ENCODE measurements at places on chromosomes 4 and X.

DNA sequence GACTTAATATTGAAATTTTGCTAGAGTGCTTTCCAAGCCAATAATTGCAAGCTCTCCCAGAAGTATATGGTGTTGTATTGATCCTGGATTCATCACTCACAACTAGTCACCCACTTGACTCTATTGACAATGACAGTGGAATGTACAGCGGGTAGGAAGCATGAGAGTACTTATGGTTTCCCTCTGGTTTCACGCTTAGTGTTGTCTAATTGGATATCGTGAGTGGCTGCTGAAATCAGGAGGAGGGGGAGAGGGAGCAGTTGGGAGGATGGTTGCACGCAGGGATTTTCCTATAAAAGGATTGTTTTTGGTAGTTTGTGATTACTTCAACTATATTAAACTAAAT lies 1819.5 kb upstream of the TENM3 start:
- DNase-seq, result no peak

DNA sequence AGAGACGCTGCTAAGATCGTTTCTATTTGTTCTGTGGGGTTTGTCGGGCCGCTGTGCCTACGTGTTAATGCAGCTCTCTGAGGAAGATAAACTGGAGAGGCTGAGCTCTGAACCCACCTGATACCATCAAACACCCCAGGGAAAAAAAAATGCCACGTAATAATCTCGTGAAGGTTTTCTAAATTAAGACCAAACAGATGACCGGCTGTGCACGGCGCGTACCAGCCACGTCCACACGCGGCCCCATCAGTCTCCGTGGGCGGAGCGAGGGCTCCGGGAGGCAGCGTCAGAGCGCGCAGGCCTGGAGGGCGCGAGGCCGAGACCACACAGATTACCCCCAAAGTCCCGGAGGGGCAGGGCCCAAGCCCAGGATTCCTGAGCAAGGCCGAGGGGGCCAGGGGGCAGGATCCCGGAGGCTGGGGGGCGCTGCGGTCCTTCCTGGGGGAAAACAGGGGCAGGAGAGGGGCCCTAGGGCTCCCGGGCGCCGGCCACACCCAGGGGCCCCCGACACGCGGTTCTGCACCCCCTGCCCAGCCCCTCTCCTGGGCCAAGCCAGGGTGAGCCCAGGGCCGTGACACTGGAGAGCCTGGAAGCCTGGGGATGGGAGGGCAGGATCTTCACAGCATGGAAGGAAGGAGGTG lies 91.9 kb downstream of the FAM53A start:
- no peak for DNase-seq

DNA sequence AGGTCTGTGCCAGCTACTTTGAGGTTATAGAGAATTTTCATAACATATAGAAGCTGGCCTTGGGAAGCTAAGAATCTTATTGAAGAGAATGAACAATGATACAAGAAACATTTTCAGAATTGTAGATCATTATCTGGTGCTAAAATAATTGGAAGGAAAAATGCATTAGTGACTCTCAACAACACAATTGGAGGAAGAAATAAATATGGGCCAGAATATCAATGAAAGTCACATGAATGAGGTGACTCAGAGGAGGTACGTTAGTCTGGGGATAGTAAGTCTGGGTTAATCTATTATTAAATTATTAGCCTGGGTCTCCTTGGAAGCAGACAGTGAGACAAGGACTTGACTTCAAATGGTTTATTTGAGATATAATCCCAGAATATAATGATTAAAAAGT lies 529.3 kb upstream of the SLIT2 start:
- no peak for DNase-seq

DNA sequence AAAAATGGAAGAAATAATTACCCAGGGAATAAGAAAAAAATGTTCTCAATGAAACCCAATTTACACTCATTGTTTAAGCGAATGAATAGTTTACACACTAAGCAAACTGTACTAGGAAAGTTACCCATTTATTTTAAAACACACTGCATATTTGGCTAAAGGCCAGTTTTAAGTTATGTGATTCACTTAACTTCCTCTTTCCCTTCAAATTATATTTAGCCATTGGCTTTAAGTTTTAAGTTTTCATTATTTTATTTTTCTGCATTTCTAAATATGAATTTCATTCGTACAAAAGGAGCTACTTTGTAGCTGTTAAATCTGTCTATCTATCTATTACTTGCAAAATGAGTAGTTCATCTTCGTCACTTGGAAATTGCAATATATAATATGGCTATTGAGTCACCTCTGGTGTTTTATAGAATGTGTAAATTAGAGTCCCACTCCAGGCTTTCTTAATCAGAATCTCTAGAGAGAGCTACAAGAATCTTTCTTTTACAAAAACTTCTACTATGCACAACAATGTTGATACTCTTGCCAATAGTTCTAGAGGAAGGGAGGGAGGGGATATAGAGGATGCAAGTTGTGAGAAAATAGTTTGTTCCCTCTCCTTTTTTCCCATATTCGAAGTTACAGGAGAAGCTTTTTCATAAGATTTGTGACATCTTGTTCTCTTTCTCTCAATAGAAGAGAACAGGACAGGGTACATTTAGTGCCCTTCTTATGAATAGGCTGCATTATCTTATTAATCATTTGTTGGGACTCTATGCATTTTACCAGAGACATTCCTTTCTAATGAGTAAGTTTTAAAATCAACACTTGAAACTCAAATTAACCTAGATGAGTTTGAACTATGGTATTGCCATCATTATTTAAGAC lies 41.8 kb downstream of the SULT1B1 start:
- no peak for DNase-seq

- DNase-seq, result no peak
These were observed at the start of gene ALPK1 for GRCh38 chr4:112296949-112297880. TSS of gene ALPK1 (plus strand) at chr4:112297369.

DNA sequence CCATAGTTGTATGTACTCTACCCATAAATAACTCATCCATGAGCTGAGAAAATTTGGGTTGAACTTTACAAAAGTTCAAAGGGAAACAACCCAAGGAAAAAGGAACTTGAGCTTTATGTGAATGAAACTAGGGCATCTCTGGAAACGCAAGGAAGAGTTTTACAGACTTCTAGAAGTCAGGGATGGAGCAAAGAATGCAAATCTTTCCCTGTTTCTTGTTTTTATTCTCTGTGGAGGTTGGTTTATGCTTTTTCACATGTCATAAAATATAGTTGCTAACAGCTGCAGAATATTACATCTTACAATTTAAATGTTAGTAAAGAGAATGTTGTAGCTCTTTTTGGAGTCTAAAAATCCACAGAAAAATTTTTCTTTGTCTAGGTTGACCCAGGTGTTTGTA lies 754.1 kb downstream of the PCDH7 start:
- DNase-seq, result no peak

DNA sequence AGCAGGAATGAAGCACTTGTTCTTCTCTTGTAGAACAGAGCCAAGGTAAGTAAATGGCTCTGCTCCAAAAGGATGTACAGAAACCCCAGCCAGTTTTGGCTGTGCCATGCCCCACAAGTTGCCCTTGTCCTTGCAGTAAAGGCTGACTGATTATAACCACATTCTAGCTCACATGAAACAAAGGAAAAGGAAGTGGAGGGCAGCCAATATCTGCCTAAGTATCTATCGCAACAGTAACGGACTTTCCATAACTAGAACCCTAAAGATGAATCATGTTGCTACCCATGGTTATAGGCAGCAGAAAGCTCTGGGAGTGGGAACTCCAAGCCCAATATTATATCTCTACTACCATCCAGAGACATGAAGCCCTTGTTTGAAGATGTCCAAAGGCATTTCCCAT lies 95.7 kb downstream of the COMMD8 start:
- no peak for DNase-seq

DNA sequence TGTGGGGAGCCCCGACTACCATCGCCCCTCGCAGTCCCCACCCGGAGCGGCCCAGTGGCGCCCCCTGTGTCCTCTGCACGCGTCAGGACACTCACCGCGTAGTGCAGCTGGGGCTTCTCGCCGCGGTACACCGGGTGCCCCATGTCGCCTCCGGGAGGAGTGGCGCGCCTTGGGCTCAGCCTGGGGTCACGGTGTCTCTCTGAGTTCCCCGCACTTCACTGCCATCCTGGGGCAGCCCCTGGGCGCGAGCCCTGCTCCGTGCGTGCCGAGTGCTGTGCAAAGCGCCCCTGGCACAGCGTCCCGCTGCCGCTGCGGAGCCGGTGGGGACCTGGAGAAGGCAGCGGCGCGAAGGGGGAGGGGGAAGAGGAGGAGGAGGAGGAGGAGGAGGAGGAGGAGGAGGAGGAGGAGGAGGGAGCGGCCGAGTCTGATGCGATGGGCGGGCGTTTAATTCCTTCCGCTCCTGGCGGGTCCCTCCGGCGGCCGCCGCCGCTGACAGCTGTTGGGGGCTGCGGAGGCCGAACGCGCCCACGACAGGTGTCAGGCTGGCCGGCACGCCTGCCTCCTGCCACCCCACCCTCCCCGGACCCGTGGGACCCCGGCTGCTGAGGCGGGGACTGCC lies 134.3 kb downstream of the AMELX start:
- DNase-seq, result no peak

DNA sequence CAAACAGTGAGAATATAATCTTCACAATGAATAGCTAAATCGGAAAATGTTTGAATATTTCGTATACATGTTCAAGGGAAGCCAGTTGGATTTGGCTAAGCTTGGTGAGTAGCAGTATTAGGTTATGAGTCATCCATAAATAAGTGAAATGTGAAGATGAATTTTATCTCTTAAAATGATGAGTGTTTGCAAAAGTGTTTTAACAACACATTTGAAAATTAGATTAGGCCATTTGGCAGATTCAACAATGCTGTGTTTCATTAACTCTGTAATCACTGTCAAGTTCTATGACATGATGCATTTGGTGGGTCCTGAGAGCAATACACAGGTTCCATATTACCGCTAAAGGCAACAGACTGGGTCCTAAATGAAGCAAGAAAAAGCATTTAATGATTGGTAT lies 301.9 kb upstream of the PRPS2 start:
- DNase-seq, result no peak

DNA sequence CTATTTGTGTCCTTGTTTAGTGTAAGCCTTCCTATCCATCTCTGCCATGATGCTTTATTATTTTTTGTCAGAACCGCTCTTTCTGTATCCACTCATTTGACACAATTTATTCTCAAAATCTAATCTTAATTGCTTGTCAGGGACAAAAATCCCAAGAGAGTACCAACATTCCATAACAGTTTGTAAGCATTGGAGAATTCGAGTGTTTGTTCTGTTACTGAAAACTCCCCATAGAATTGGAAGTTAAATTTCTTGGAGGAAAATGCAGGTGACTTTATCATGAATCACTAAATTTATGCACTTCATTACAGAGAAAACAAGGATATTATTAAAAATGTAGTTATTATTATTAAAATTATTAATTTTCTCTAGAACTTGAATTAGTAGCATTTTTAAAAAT lies 1986.1 kb downstream of the ARAP2 start:
- DNase-seq, result no peak

DNA sequence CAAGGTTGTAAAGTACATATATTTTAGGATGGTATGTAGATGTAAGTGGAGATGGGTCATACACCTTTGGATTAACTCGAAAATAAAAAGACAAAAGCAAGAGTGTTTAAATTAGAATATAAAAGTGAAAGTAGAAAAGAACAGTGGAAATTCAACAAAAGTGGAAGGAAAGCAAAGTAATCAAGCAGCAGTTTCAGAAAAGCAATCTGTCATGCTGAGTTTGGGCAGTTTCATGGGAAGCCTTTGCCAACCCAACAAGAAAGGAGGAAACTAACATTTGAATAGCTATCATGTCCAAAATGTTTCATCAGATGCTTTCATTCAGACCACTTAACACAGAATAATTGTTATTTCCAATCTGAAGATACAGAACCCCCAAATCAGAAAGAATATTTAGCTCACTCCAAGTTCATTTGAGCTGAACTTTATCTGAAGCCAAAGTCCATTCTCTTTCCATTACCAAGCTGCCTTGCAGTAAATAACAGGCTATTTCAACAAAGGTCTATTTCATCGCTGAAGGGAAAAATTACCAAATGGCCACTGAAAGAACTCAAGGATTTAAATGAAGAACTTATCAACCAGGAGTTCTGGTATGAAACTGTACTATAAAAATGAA lies 1.8 kb upstream of the EXOSC9 start:
- DNase-seq, result no peak

DNA sequence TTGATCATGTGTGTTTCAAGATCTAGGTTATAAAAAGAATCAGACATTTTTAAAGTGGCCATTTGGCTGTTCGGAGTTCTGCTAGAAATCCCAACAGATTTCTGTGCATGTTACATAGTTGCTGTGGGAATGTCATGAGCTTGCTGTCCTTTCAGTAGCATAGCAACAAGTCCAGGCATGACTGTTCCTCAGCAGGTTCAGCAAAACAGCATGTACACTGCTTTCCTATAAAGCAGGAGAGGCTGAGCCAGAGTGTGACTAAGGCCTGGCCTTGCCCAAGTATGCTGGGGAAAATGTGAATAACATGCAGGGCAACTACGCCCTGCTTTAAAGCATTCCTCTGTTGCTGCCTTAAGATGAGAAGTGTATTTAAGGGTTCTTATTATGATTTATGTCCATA lies 217.1 kb upstream of the SMIM31 start:
- no peak for DNase-seq

- no peak for DNase-seq
These were observed 173.8 kb upstream of the RPL34 start for GRCh38 chr4:108446556-108446955.

DNA sequence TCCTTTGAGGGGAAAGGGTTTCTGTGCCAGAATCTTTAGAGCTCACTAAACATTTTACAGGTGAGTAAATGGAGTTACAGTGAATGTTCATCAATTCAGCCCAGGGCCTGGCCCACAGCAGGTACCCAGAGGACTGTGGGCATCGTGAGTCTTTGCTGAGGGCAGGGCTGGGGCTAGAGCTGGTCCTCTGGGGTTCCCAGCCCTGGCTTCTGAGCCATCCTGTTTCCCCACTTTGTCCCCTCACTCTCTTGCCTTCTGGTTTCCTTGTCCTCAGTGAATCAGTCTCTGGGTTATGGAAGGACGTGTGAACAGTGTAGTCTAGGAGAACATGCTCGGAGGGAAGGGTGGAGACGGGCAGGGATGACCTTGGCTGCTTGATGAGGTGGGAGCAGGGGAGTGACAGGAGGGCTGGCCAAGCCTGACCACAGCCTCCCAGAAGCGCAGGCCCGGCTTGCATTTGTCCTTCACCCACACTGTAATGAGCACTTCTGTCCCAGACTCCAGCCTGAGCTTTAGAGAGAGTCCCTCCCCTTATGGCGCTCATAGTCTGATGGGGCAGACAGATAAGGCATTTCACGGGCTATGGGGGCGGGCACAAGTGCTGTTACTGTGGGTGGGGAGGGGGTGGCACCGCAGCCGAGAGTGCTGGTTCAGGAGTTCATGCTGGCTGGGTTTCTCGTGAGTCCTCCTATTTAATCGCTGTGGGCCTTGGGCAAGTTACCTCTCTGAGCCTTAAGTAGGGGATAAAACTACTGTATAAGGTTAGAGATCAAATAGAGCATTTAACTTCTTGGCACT lies 17.3 kb downstream of the TBC1D14 start:
- no peak for DNase-seq

- DNase-seq, result no peak
These were observed 269.9 kb downstream of the OPHN1 start for GRCh38 chrX:68163441-68163840.

DNA sequence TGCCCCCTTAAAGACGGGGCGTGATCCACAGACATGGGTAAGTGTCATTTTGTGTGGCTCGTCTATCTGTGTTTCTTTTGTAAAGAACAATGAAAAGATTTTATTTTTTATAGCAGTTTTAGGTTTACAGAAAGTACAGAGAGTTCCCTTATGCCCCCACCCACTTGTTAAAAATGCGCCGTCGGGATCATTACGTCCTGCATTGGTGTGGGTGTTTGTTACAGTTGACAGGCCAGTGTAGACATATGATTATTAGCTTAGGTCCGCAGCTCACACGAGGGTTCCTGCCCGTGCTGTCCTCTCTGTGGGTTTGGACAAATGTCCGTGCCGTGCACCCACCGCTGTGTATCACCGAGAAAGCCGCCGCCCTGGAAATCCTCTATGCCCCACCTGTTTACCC lies 50.5 kb downstream of the RGS12 start:
- no peak for DNase-seq

All from vagina (tissue), 2 donors.